ENCODE measurements at places on chromosomes 6 and 20.
A peak's percentile ranks its signal among the peaks of the same experiment; 100 is the strongest.

DNA sequence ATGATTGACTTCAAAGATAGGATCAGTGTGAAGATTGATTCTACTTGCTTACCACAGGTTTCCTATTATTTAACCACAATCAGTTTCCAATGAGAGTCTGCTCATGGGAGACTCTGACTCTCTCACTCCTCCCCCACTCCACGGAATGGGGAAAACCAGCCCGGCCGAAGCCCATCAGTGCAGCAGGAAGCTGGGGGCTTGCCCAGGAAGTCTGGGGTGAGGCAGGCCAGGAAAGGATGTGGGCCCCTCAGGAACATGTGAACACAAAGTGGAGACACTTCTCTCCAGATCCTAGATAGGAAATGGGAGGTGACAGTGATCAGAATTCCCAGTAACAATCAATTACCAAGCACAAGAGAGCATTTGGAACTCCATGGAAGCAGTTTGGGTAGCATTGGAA is 144.2 kb downstream of the TTLL2 start:
- no peak for DNase-seq

DNA sequence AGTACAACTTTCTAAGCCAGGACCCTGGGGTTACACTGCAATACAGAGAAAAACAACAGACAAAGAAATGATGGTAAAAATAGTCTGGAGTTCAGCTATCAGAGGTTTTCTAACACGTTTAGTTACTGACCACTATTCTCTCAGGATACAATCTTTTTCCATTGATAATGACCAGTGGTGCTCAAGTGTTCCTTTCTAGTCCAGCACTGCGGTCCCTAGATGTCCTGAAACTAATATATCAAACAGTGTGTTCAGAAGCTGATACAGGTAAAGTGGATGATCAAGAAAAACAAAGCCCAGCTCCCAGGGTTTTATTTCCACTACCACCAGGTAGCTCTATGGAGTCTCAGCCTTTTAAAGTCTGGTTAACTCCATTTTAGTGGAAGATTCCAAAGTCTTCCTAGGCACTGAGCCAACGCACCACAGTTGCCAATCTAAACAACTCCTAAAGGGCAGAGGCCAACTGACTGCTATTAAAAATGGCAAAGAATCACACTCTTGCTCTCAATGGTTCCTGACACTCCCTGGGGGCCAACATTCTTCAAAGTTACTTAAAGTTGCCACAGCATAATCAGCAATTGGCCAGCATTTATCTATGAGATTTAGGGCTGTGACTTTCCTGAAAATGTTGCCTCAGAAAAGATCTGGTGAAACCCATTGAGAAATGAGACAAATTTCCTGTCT is 38.2 kb downstream of the DZANK1 start:
- DNase-seq: peak; percentile 70

- DNase-seq: no peak
Observed at GRCh38 chr6:26358511-26358981, 6.5 kb upstream of the BTN3A2 start.

DNA sequence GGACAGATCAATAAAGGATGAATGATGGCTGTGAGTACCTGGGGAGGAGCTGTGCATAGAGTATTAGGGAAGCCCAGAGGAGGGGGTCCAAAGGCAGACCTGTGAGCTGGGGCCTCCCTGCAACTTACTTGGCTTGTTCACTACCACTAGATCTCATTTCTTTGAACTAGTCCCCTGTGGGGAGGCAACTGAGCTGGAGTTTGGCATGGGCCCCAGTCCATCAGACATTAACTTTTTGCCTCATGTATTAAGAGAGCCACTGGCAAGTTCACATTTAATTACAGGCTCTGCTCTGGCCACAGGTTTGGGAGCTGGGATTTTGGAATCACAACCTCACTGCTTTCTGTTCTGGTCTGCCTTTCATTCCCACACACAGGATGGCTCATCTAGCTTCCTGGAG is 254.1 kb downstream of the PRL start:
- DNase-seq: no peak

DNA sequence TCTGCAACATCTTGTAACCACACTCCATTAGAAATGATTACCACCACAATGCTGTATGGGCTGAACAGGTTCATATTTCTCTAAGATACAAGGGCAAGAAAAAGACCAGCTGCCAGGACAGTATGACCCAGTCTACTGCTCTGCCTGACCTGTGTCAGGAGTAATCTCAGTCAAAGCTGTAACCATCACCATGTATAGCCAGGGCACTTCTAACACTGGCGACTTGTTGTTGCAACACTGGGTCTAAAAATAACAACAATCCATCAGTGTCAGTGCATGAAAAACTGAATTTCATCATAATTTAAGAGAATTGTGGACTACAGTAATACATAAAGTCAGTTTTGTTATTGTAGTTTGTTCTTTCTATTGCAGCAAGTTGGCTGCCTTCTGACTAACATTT is 738.6 kb upstream of the ADGRB3 start:
- no peak for DNase-seq

DNA sequence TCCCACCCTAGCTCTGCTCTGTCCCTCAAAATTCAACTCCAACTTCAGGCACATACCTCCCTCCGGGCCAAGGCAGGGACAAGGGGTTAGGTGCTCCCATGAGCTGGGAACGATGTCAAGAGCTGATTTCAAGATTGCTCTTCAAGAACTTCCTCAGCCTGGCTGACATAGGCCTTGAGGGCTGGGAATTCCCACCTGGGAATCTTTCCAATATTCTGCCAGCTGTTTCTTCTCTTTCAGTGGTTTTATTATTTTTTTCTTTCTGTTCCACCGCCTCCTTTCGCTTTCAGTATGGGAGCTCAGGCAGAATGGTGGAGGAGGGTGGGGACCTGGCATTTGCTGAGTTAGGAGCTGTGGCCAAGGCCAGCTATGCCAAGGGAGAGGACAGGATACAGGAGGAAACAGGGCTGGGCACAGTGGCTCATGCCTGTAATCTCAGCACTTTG is 33.7 kb downstream of the SRSF3 start:
- peak; percentile 72 for DNase-seq

- DNase-seq: no peak
Observed at GRCh38 chr6:148116001-148116400, 226.6 kb upstream of the SASH1 start.

DNA sequence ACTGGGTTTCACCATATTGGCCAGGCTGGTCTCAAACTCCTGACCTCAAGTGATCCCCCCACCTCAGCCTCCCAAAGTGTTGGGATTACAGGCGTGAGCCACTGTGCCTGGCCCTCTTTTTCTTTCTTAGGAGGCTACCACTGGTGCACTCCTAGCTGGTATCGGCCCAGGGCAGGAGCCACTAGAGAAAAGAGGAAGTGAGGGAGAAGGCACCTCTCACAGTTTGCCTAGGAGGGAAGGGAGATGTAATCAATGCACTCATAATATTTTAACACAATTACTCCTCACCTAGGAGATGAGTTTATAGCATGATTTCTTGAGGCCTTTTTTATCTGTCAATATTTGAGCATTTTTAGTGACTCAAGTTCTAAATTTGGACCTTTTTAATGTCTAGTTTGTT is 189.0 kb upstream of the SOX4 start:
- DNase-seq: no peak

GRCh38 chr6:134519465-134519864 is 201.6 kb upstream of the SGK1 start:
- DNase-seq: peak; percentile 44

DNA sequence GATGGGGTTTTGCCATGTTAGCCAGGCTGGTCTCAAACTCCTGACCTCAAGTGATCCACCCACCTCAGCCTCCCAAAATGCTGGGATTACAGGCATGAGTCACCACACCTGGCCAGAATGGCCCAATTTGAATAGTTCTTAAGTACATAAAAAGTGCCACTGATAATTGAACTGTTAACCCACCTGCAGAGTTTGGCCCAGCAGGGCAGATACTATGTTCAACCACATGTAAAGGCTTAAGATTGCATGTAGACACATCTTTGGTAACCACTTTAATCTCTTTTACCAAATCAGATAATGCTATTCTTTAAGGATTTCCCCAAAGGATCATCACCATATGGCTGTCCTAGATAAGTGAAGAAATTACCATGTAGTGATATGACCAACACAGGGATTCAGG is 21.3 kb upstream of the SGK1 start:
- DNase-seq: no peak

DNA sequence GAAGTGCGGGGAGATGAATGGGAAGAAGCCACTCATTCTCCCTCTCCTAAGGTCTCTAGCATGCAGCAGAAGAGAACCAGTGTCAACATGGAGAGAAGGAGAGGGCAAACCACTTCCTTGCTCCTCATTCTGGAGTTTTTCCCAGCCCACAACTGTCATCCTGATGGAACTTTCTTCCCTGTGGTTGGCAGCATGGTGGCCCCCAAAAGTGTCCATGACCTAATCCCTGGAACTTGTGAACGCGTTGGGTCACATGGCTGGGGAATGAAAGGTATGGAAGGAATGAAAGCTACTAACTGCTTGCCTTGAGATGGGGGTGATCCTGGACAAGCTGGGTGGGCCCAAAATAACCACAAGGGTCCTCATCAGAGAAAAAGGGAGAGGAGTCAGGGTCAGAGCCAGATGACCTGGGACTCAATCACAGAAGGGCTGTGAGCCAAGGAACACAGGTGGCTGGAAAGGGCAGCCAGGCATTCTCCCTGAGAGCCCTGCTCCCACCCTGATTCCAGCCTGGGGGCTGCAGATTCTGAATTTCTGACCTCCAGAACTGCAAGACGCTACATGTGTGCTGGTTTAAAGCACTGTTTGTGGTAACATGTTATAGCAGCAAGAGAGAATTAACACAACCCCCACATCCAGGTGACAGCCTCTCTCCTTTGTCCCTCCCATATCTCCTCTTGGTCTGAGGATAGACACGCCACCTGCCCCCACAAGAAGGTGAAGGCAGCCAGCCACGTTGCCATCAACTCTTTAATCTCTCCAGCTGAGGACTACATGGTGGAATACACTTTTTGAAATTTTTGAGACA is 63.2 kb downstream of the PYGB start:
- peak; percentile 99 for DNase-seq

- DNase-seq: no peak
Observed at GRCh38 chr6:53984581-53984980, 126.7 kb upstream of the MLIP start.

GRCh38 chr20:59448851-59449444 is 148.5 kb downstream of the EDN3 start:
- DNase-seq: peak; percentile 66

DNA sequence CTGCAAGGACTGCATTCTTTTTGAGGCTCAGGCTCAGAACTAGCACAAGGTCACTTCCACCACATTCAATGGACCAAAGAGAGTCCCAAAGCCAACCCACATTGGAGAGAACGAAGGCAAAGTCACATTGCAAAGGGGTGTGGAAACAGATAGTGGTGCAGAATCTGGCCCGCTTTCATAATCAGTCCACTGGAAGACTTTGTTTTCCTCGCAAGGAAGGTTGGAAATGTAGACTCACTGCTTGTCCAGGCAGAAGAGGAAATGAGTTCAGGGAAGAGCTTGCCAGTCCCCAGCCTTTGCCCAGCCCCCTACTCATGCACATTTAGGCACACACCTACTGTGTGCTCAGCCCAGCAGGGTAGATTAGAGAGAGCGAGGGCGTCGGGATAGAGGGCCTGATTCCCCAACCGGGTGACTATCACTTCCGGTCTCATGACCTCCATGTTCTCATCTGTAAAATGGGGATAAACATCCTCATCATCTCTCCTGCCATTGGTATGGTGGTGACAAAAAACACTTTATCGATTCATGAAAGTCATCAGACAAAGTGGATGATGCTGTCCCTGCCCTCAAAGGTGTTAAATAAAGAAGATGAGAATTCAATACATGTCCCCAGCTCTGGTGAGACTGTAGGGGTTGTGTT is 24.3 kb upstream of the CCN5 start:
- no peak for DNase-seq

DNA sequence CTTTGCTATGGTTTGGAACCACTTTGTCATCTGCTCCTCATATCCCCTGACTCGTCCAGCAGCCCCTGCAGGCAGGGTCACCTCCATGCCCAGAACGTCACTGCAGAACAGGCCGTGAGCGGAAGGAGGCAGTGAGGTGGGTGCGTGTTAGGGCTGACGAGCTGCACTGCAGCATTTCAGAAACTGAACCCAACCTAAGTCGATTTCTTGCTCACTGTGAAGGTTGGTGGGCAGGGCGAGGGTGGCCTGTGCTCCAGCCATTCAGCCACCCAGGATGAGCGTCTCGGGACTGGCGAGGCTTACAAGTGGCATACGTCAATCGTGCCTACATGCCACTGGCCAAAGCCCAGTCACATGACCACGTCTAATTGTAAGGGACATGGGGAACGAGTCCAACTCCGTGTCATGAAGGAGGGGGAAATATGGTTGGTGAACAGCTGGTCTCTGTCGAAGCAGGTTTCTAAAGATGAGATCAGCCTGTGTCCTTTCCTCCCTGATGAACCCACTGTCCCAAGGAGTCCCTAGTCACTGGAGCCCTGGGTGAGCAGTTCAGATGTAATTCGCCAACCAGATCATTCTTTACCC is 289.1 kb downstream of the TAF4 start:
- no peak for DNase-seq

DNA sequence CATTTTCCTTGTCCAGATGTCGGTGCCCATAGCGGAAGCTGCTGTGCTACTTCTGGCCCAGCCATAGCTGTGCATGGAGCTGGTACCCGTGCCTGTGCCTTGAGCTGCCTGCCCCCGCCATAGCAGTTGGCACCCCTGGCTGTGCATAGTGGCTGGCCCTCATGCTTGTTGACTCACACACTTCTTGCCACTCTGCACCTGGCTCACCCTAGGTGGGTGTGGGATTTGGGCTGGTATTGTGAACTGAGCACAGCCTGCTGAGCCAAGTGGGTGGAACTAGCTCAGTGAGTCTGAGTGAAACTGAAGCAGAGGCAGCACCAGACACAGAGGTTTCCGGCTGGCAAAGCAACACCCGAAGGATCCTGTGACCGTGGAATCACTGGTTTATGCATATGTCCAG is 689.5 kb upstream of the EYS start:
- DNase-seq: no peak

- DNase-seq: no peak
Observed at GRCh38 chr6:79135973-79136470, 58.0 kb upstream of the PHIP start.

- no peak for DNase-seq
Observed at GRCh38 chr20:58693226-58694006, 816 bp downstream of the NPEPL1 start.

GRCh38 chr6:81023709-81024108 is 728.8 kb downstream of the TENT5A start:
- DNase-seq: no peak

DNA sequence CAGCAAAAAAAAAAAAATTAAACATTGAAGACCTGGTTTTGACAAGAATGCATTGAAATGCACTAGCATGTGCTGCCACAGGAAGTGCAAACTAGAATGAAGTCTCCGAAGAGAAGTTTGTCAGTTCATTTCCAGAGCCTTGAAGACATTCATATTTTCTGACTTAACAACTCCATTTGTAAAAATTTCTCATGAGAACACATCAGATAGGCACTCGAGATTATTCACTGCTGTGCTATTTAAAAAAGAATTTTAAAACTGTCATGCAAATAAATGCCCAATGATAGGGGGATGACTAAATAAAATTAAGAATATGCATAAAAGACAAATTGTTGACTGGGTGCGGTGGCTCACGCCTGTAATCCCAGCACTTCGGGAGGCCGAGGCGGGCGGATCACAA is 394.6 kb upstream of the JARID2 start:
- DNase-seq: peak; percentile 86

GRCh38 chr6:139857143-139857542 is 482.7 kb upstream of the CITED2 start:
- no peak for DNase-seq

Data from EH (cell line).